ENCODE measurements at places on chromosomes 5 and 9.

DNA sequence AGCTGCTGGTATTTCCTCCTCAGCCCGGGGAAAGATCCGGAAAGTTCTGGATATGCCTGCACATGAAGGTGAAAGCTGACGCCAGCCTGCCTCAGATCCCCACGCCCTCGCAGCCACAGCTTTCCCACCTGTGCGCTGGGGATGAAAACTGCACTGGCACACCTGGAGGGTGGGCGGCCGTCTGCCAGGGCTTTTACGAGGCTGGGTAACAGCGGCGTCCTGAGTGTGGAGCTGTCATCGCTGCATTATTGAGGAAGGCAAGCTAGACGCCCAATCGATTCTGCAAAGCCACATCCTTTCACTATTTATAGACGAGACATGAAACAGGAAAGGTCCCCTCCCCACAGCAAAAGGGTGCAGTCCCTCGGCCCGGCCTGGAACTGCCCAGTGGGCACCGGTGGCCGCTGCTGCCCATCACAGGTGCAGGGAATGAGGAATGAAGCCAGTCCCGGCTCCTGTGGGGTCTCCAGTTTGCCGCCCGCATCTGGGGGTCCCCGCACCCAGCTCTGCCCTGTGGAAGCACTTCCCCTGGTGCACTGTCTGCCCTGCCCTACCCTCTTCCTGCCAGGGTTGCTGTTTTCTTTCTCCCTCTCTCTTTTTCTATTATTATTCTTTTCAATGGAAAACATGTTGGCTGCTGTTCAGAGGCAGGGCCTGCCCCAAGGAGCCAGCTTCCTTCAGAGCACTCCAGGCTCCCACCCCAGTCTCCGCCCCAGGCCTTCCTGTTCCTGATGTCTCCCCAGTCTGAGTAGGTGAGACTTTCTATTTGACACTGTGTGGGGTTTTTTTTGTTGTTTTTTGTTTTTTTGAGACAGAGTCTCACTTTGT lies 7.0 kb downstream of the NOTCH1 start:
- DNase-seq, result peak; percentile 86

- DNase-seq, result no peak
Observed at GRCh38 chr9:137216188-137216965, 5.7 kb downstream of the RNF208 start.

- no peak for DNase-seq
Observed at GRCh38 chr5:5419291-5420210, 2.9 kb upstream of the ICE1 start.

DNA sequence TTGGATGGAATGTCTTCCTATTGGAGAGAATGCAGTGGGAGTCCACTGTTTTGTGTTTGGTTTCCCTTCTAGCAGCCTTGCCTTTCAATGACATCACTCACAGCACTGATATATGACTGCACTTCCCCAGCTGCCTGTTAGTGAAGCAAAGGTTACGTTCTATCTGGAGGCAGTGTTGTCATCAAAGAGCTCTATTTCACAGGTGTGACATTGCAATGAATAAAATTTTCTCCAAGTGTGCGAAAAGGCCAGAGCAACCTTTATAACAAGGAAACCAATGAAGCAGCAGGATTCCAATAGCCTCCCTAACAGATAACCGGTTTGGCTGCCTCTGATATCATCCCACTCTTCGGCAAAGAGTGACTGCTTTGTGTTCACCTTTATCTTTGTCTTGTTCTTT lies 523.5 kb upstream of the ZNF608 start:
- no peak for DNase-seq

DNA sequence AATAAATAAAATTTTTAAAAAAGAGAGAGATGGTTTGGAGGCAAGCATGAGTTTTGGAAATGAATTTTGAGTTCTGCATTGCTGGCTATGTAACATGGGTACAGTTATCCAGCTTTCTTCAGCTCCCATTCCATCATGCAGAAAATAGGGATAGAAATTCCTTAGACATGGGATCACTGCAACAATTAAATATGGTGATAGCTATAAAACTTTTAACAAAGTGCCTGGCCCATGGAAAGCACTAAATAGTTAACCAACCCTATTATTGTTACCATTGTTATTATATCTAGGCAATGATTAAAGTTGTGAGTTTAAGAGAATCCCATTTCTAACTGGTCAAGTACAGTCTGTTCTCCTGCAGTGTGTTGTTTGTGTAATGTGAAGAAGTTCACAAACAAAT lies 115.4 kb upstream of the GAS1 start:
- DNase-seq, result no peak

GRCh38 chr5:127254729-127255284 lies 35.8 kb upstream of the MEGF10 start:
- DNase-seq, result no peak

- peak; percentile 80 for DNase-seq
Observed at GRCh38 chr9:19999491-20000057, 210.7 kb upstream of the SLC24A2 start.

DNA sequence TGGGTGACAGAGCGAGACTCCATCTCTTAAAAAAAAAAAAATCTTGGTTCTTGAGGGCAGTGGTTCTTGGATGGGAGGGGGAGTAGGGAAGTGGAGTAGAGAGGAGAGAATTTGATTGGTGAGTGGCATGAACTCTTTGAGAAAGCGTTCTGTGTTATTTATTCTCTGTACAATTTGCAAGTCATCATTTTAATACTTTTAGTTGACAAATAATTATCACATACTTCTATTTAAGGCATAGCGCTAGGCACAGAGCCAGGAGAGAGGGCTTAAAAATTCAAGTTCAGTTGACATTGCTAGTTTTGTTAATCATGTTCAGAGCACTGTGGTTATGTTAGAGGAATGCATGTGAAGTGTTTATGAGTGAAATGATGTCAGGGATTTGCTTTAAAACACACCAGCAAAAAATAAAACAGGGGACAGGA lies 24.6 kb downstream of the HSDL2 start:
- DNase-seq, result no peak

GRCh38 chr5:53643445-53643844 lies 83.0 kb downstream of the NDUFS4 start:
- no peak for DNase-seq

GRCh38 chr5:43638546-43638945 lies 35.6 kb downstream of the NNT start:
- no peak for DNase-seq

- no peak for DNase-seq
Observed at GRCh38 chr5:107370396-107370968, 300.3 kb downstream of the EFNA5 start.

- no peak for DNase-seq
Observed at GRCh38 chr5:43335681-43336080, 22.5 kb upstream of the HMGCS1 start.

DNA sequence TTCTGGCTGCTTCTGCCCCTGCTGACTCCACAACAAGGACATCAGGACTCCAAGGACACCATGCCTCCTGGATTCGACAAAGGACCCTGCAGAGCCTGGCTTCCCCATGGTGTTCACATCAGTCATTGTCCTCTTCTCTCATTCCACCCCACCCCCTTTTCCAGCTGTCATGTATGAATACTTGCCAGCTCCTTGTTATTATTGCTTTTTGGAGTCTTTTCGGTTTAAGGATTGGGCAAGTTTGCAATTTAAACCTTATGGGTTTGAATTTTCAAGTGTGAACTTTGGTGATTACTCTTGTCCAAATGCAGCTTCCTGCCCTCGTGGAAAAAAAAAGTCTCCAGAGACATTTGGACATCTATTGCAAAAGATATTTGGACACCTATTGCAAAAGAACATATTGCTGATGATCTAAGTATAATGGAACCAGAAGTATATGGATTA lies 14.2 kb upstream of the LVRN start:
- DNase-seq, result no peak

- DNase-seq, result peak; percentile 26
Observed at GRCh38 chr9:76403352-76403751, 9.1 kb upstream of the RFK start.

All from activated T-cell treated with anti-CD3 and anti-CD28 coated beads, Interleukin-2, amount 50 U/mL, for 72 hours (primary cell).